ENCODE measurements at places on chromosomes 3 and 15.

DNA sequence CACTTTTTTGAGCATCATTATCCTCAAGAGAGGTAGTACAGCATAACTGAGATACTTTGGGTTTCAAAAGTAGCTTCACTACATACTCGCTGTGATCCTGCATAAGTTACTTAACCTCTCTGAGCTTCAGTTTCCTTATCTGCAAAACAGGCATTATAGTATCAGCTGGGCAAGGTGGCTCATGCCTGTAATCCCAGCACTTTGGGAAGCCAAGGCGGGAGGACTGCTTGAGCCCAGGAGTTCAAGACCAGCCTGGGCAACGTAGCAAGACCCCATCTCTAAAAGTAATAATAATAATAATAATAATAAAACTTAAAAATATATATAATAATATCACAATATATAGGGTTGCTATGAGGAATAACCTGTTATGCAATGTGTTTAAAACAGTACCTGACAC is 10.9 kb downstream of the CIAO2A start:
- no peak for DNase-seq

DNA sequence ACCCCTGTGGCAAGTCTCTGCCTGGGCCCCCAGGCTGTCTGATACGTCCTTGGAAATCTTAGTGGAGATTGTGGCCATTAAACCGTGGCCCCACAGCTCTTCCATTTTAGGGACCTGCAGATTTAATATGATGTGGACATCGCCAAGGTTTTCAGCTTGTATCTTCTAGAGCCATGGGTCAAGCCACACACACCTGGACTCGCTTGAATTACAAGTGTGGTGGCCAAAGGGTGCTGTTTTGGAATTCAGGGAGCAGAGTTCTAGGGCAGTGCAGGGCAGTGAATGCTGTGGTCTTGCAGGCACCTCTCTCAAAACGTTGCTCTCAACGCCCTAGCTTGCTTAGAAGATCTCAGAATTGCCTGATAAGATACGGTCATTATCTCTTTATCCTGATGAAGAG is 211.2 kb downstream of the ROBO2 start:
- DNase-seq, result no peak

- DNase-seq, result no peak
These were observed 243.3 kb upstream of the TBL1XR1 start for GRCh38 chr3:177440456-177441104.

- DNase-seq, result peak; percentile 63
These were observed 3.1 kb downstream of the KAT2B start for GRCh38 chr3:20043396-20043795.

GRCh38 chr3:176953106-176954060 is 243.9 kb downstream of the TBL1XR1 start:
- DNase-seq, result no peak

- DNase-seq, result no peak
These were observed 11.5 kb upstream of the PARP14 start for GRCh38 chr3:122668930-122669730.

DNA sequence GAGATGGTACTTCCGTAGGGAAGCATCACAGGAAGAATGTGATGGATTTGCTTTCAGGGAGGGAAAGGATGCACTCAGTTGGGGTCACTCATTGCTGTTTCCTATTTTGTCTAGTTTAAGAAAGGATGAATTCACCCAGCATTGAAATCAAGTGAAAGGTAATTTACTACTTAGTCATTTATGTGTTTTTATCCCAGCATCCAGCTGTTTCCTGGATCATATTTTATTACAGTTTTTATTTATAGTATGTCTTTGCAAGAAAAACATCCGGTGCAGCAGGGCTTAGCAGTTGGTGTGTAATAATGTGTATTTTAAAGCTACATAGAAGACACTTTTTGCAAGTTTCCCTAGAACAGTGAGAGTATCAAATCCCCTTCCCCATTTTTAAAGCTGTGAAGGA is 37.4 kb upstream of the GOLGA8B start:
- no peak for DNase-seq

- no peak for DNase-seq
These were observed 660 bp downstream of the ZNF106 start for GRCh38 chr15:42490291-42490670.

DNA sequence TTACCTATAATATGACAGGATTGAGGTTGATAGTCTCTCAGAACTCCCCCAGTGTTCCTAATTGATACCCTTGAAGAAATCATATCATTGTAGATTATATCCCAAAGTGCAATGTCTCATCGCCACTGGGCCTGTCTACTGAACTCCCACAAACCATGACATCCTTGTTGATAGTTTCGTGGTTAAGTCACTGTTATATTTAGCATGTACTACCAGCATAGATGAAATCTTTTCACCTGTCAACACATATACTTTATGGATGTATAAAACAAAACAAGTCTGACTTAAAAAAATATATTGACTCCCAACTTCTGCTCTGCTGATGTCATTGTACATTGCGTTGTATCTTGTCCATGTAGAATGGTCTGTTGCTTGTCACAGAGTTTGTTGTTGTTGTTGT is 128.1 kb downstream of the IQCH start:
- DNase-seq, result no peak

DNA sequence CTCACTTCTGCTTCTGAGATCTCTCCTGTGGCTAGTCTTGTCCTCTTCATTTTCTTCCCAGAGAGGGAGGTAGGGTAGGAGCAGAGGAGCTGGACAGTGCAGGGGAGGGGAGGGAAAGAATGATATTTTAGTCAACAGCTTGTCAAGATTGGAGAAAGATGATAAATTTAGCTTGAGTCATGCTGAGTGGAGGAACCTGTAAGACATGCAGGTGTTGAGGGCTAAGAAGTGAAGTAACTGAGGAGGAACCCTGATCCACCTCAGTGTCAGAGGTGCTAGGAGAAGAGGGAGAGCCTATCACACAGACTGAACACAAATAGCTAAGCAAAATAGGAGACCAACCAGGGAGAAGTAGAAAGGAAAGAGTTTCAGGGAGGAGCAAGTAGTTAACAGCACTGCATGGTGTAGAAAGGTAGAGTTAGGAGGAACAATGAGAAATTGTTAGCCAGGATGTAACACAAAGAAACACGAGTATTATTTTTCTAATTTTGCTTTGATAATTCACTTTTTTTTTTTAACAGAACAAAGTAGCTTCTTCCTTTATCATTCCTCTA is 108.2 kb upstream of the CHRM5 start:
- no peak for DNase-seq

- no peak for DNase-seq
These were observed 400.4 kb downstream of the LPP start for GRCh38 chr3:188554404-188554803.

DNA sequence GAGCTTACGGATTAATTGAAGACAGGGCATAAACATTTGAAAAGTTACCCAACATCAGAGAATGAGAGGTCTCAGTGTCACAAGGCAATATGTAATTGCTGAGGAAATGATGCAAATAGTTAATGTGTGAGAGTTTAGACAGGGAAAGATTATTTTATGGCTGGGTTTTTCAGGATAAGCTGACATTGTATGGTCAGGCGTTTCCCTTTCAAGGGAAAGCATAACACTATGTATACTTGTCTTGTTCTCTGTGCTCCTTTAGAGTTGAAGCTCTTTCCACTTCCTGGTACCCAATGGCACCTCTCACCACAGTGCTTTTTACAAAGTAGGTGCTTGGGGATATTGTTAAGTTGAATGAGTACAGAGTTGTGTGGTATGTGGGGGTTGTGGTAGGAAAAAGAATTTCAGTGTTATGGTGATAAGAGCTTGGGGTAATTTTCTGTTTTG is 19.9 kb downstream of the IQGAP1 start:
- DNase-seq, result no peak

DNA sequence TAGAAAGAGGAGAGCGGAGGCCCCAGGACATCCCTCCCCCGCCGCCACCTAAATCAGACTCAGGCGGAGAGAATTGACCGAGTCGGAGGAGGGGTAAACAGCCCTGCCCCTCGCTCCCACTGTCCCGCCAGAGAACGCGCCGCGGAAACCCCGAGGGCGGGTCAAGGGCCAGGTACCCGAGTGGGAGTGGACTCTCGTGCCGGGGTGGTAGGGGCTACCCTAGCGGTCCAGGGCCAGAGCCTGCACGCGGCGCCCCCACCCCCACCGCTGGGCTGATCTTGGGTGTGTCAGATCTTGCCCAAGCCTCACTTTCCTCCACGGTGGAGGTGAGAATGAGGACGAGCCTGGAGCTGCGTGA is 19.0 kb downstream of the SPATA12 start:
- DNase-seq, result no peak

DNA sequence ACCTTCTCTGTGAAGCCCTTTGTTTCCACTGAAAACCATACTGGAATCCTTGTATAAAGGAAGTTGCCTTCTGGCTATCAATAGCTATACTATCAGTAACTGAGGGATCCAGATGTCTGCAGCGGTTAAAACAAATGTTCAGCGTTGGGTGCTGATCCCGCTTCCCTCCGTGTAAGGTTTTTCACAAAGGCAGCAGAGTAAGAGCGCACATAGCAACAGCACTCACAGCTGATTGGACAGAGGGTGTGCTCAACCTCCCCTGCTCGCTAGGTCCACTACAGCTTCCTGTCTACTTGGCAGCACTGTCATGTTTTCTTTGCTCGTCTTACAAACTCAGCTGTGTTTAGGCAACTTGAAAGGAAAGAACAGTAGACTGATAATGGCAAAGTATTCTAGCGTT is 27.3 kb downstream of the ATOSA start:
- peak; percentile 16 for DNase-seq

DNA sequence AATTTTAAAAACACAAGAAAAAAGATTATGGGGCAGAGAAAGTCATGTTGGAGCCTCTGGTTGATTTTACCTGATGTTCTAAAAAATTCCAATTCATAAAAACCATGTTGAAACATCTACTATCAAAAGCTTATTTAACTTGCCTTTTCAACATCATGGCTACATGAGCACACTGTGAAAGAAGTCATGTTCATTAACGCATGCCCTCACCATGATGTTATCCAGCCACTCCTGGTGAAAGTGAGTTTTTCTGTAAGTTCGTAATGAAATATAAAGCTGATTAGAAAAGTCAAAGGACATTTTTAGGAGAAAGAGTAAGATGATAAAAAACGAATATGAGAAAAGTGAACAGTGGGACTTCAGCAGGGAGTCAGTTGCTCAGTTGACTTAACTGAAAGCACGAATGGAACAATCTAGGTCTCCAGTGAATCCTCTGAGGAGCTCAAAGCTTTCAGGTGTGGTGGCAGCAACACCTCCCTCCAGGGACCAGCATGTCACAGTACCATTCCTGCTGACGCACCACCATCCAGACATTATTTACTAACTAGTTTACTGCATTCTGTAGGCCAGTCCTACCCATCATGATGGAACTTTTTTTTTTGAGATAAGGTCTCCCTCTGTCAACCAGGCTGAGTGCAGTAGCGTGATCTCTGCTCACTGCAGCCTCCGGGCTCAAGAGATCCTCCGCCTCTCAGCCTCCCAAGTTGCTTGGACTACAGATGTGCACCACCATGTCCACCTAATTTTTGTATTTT is 95.2 kb downstream of the MEIS2 start:
- no peak for DNase-seq

DNA sequence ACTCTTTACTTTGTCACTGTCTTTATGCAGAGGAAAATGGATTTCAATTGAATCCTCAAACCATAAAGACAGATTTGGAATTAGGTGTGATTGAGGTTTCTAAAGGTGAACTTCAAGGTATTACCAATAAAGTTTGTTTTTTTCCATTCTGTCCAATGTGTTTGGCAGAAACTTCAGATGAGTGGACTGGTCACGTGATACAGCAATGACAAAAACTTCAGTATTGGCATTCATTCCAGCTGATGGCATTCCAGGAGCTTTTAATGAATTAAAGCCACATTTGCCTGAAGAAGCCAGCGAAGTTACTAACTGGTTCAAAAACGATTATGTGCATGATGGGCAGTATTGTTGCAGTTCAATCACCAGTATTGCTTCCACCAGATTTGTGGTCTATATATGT is 4.5 kb upstream of the MASP1 start:
- DNase-seq, result no peak

DNA sequence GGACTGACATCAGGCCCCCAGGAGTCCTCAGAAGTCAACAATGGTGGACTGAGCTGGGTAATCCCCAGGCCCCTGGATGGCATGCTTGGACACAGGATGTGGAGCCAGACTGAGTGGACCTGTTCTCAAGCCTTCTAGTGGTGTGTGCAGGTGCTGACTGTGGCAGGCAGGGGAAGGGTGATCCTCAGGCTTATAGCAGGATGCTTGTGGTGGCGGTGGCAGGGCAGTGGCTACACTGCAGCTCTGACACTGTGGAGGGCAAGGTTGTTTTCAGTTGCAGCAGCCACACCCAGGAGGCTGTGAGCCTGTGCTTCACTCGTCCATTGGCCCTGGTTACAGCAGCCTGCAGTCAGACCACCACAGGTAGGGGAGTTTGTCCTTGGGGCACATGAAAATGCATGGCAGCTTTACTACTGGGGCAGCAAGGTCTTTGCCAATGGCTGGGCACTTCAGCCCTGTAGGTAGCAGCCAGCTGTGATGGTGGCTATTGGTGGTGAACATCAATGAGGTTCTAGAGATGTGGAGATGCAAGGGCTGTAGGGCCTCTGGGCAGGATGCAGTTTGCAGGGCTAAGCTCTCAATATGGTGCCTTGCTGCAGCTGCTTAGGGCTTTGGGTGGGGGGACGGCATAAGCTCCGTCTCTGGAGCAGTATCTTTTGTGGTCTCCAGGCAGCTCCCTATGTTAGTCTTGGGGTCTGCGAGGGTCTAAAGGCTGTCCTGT is 17.5 kb upstream of the MYO5A start:
- no peak for DNase-seq

GRCh38 chr3:194265996-194266964 is 84.8 kb downstream of the CPN2 start:
- no peak for DNase-seq

GRCh38 chr3:173371848-173372487 is 25.6 kb upstream of the NLGN1 start:
- no peak for DNase-seq

- no peak for DNase-seq
These were observed 45.3 kb downstream of the CAPN3 start for GRCh38 chr15:42404461-42405235.

DNA sequence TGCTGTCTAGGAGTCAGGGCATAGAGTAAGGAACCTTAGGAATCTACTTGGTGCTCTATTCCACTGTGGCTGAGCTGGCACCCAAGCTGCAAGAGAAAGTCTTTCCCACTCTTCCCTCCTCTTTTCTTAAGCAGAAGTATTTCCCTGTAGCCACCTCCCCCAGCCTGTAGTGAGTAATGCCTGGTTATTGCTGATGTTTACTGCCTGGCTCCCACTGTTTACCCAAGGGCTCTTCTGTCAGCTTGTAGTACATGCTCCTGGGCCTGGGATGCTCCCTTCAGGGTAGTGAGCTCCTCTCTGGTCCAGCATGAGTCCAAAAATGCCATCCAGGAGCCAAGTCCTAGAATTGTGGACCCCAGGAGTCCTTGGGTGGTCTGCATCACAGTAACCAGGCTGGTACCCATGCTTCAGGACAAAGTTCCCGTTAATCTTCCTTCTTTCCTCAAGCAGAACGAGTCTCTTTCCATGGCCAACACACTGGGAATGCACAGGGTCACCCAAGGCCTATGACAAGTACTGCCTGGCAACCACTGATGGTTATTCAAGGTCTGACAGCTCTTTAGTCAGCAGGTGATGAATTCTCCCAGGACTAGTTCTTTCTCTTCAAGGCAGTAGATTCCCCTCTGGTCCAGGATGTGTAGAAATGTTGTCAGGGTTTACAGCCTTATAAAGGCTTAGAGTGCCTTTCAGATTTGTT is 17.6 kb downstream of the GALK2 start:
- DNase-seq, result no peak

- no peak for DNase-seq
These were observed 147.5 kb upstream of the SYNPR start for GRCh38 chr3:63130625-63131024.

GRCh38 chr15:60933900-60934885 is 294.9 kb downstream of the RORA start:
- DNase-seq, result no peak

- DNase-seq, result no peak
These were observed 59.6 kb downstream of the SMAD3 start for GRCh38 chr15:67124911-67125588.
